Myocyte (in vitro differentiated cells): ENCODE measurements at places on chromosomes 16 and 17.

DNA sequence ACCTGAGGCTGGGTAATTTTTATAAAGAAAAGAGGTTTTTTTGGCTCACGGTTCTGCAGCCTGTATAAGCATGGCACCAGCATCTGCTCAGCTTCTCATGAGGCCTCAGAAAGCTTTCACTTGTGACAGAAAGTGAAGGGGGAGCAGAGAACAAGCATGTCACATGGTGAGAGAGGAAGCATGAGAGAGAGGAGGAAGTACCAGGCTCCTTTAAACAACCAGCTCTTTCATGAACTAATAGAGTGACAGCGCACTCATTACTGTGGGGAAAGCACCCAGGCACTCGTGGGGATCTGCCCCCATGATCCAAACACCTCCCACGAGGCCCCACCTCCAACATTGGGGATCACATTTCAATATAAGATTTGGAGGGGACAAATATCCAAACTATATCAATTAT lies 86.8 kb downstream of the USP32 start:
- no peak for DNase-seq

- DNase-seq, result peak; percentile 83
These were observed 60.5 kb downstream of the CREBBP start for GRCh38 chr16:3819746-3820724.

DNA sequence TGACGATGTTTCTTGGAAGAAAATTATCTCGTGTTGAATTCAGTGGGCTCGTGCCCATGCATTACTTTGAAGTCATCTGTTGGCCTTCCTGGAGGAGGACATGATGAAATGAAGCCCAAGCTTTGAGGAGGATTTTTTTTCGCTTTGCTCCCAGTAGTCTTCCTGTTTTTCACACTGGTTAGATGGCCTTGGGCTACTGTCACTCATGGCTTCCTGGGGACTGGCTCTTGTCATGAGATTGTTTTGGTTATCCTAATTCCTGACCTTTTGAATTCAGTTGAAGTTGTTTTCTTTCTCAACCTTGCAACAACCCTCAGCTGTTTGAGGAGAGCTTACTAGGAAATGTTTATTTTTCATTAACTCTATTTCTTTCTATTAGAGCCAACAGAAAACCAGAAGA lies 430.7 kb downstream of the HS3ST3B1 start:
- no peak for DNase-seq

GRCh38 chr17:7583253-7584109 lies at the start of gene MPDU1:
Gene MPDU1 (plus strand): TSS chr17:7583852. CDS start chr17:7583863, 11 bp downstream.
- DNase-seq, result peak; percentile 98

GRCh38 chr16:79595931-79596450 lies 4.5 kb downstream of the MAF start:
- DNase-seq, result no peak

DNA sequence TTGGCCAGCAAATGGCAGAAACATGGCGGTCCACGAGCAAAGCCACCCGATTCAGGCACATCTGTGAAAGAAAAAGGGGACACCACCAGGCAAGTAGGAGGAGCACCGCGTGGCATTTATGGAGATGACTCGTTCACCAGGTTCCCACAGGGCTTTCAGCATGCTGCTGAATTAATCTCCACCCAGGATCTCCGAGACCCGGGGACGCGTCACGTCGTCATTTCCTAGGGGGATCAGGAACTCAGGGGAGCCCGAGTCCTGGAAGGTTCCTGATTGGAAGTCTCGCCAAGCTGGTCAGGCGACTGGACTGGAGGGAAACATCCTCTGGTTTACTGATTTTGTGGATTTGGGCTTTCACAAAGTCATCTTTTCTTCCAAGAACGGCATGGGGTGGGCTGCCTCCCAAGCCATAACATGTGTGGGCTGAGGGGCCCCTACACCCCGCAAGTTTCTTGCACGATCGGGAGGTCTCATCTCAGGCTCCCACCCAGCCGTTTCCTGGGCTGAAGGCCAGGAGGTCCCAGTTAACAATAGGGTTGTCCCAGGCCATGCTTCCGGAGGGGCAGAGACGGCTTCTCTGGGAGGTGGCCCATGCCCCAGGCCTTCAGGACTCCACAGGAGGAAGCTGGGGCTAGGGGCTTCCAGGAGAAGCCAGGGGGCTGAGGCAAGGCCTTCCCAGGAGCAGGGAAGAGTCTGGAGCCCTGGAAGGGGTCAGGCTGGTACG lies 645 bp downstream of the DNAH17 start:
- DNase-seq, result peak; percentile 37

GRCh38 chr17:1008008-1008761 lies 11.3 kb downstream of the TIMM22 start:
- DNase-seq, result no peak

DNA sequence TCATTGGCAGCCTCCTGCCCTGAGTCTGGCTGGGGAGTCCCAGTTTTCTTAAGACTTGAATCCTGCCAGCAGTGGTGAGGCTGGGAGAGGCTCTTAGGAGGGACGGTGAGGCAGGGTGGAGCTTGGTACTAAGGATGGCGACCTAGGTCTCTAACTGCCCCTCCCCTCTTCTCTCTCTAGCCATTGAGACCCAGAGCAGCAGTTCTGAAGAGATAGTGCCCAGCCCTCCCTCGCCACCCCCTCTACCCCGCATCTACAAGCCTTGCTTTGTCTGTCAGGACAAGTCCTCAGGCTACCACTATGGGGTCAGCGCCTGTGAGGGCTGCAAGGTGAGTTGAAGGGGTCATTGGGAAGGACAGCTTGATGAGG lies 16.4 kb downstream of the GJD3 start:
- DNase-seq, result no peak

GRCh38 chr16:28104404-28104803 lies 40.9 kb upstream of the GSG1L start:
- DNase-seq, result no peak

DNA sequence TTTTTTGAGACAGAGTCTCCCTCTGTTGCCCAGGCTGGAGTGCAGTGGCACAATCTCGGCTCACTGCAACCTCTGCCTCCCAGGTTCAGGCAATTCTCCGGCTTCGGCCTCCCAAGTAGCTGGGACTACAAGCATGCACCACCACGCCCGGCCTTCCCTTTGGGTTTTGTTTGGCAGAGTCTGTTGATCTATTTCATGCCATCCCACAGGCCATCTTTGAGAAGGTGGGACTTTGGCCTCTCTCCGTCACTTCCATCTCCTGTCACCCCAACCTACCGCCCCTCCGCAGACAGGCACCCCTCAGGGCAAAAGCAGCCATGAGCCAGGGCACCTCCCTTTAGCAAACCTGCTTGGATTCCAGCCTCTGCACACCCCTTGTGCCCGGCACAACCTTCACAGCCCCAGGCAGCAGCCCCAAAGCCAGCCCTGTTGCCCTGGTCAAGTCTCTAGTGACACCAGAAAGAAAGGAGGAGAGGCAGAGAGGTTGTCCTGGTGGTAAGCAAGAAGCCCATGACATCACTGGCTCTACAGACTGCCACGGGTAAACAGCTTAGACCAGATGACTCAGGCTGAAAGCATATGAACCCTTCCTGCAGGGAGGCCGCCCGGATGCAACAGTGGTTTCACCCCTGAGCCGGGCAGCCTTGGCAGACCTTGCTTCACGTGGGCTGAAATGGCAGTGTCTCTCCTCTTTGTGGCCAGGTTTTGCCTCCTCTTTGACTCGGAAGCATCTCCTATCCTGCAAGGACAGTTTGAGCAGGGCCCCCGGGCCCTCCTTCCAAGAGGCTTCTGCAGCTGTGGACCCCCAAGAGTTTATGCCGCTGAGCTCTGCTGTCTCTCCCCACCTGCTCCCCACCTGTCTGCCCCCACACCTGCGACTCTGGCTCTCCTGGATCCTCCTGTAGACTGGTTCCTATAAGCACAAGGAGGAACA lies 8.1 kb upstream of the TIMP2 start:
- DNase-seq, result peak; percentile 93

DNA sequence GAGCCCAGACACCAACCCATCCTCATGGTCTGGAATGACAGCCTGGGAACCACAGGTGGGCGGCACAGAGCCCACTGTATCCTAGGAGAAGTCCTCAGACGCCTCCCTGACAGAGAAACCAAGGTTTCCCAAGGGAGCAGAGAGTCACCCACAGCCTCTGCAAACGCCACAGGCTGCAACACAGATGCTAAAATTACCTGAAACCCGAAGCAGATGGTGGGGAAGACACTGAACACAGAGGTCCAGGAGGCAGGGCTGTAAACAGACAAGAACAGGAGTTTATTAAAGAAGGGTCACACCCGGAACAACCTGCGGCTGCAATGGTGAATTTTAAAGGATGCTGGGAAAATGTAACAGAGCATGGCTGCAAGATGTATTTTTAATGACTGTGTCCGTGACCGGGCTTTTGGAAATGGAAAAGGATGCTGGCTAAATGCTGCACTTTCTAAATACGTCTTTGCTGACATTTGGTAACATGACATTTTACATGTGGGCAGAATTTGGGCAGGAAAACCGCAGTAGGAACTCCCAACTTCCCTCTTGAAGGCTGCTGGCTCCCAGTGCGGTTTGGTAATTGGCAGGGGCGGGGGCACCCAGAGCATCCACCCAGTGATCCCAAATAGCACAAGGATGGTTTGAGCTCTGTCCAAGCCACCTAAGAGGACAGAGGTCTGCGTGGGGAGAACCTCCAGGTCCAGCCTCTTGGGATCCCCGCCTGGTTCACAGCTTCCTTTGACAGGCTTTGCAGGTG lies 13.1 kb downstream of the SLC38A8 start:
- DNase-seq, result no peak

GRCh38 chr16:71629278-71630016 lies 3.5 kb downstream of the MARVELD3 start:
- peak; percentile 49 for DNase-seq

GRCh38 chr17:35708149-35708548 lies 23.3 kb upstream of the RASL10B start:
- no peak for DNase-seq

DNA sequence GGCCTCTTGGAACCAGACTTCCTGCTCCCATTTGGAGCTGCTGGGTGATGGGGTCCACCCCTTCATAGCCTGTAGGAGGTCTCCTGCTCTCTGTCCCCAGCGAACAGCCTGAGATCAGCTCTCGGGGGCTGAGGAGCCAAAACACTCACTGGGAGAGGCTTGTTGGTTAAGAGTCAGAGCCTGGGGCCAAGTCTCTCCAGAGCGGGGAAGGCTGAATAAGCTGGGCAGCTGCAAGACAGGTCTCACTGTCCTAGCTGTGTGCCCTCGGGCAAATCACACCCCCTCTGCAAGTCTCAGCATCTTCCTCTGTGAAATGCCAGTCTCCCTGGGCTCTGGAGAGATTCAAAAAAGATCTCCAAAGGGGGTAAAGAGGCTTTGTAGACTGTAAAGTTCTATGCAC lies 174.6 kb downstream of the WSCD1 start:
- no peak for DNase-seq

DNA sequence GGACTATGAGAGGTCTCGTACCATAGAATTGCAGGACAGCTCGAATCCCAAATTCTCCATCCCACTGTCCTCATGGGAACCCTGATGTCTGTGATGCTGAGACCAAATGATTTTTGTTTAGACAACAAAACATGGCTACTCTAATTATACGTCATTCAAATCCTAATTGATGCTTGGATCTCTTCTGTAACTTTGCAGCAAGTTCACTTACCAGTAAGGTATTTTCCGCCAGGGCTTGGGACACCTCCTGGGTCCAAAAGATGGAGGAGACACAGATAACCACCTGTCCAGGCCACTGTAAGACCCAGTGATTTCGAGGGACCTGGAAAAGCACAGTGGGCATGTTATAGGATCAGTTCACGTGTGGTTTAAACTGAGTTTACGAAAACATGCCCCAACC lies 92.8 kb downstream of the DNAH3 start:
- DNase-seq, result no peak

DNA sequence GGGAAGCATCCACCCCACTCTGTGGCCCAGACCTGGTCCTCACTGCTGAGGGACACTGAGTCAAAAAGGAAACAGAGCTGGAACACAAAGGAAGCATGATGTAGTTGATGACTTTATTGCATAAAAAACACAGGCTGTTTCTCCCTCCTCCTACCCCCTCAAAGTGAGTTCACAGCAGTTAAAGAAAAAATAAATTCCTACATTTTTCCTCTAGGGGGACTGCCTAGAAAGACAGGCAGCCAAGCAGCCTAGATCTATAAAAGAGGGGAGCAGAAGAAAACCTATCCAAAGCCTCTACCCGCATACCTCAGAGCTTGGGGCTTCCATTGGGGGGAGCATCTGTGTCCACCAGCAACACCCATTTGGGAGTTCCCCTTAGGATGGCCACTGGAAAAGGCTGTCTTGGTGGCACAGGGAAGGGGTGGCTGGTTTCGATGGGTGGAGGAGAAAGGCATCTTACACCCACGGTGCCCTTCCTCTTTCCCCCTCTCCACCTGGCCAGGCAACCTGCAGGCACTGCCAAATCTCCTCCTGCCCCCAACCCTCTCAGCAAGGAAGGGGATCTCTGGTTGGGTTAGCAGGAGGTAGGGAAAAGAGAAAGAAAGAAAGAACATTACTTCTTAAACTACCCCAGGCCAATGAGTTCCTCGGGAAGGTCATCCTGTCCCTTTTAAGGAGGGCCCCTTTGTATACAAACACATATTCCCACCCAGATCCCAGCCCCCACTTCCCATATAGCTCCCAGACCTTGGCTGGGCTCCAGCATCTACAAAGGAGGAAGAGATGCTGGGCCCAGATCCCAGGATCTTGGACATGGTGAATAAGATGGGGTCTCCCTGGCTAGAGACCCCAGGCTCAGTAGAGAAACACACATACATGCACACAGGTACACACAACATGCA lies 4.0 kb upstream of the SCRN2 start:
- no peak for DNase-seq
